ENCODE measurements at places on chromosomes 7 and 10.

DNA sequence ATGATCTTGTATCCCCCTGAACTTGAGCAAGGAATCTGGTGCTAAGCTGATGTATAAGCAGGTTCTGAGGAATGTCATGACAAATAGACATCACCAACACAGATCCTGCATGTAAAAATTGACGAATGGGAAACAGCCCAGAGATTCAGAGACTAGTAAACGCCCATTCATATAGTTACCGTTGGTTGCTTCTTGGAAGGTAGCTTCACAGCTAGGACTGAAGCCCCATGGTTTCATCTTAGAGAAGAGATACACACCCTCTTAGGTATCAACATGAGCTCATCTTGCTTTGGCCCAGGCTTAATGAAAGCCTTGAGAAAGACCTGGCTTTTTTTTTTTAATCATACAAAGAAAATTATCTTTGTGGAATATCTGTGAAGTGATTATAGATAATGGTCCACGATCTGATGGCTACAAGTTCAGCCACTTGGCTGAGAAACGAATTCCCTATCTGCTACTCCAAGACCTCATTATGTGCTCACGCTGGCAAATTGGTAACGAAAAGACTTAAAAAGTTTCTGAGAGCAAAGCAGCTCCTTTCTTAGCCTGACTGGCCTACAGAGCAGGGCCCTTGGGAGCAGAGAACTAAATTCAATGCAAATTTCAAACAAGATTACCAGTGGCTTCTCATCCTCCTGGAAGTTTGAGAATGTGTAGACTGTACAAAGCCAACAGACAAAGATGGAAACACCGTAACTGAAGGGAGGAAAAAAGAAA is 181.1 kb downstream of the NRP1 start:
- DNase-seq = no peak

- no peak for DNase-seq
Measured at GRCh38 chr7:148790850-148791249, 92.1 kb downstream of the CUL1 start.

- no peak for DNase-seq
Measured at GRCh38 chr7:141930211-141930610, 14.0 kb downstream of the OR9A4 start.

DNA sequence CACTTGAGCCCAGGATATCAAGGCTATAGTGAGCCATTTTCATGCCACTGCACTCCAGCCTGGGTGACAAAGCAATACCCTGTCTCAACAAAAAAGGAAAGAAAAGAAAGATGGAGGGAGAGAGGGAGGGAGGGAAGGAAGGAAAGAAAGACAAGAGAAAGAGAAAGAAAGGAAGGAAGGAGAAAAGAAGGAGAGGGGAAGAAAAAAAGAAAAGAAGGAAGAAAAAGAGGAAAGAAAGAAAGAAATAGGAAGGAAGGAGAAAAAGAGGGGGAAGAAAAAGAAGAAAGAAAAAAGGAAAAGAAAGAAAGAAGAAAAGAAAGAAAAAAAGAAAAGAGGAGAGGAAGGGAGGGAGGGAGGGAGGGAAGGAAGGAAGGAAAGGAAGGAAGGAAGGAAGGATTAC is 321.5 kb upstream of the CNTNAP2 start:
- no peak for DNase-seq

GRCh38 chr7:94212160-94212559 is 182.5 kb upstream of the COL1A2 start:
- no peak for DNase-seq

GRCh38 chr7:55028011-55028410 is 9.2 kb downstream of the EGFR start:
- DNase-seq = no peak

DNA sequence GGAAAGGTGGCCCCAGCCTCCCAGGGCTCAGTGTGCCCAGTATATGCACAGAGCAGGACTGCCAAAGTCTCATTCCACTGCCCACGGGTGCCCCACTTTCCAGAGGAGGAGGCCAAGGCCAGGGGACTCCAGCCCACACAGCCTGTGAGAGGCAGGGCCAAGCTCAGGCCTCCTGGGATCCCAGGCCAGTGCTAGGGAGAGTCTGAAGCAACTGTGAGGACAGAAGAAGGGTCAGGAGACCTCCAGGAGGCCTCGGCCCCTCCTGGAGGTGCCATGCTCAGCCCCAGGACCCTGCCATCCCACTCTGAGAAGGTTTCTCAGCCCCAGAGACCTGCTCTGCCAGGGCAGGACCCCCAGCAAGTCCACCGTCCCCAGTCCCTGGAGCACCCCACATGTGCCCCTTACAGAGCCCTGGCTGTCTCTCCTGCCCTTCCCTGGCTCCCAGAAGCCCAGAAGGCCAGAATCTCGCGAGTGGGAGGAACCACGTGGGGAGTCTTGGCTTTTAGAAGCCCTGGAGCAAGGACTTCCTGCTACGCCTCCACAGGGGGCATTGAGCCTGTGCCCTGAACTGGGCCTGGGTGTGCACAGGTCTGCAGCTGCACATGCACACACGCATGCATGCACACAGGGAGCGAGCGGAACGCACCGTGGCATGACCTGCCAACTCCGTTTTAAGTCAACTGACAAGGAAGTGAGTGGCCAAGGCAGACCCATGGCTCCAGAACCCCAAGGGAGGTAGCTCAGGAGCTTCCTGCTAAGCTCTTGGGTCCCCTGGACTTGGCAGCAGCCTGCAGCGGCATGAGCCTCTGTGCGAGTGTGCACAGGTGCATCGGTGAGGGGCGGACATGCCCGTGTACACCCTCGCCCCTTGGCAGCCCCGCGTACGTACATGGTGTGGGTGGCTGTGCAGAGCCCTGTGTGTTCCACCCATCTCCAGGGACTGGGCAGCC is 33.6 kb downstream of the ZCCHC24 start:
- no peak for DNase-seq

DNA sequence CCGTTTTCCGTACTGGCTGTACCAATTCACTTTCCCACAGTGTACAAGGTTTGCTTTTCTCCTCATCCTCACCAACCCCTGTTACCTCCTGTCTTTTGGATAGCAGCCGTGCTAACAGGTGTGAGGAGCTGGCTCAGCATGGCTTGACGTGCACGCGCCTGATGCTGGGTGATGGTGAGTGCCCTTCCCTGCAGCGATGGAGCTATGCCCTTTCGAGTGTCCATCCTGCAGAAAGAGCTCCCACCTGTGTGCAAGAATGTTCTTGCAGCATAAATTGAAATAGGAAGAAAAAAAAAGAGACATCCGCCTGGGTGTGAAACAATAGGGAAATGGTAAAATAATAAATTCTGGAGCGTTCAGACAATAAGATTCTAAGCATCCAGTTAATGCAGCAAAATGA is 9.5 kb upstream of the UBE3C start:
- DNase-seq = no peak

GRCh38 chr7:67343114-67343513 is 346.5 kb downstream of the TYW1 start:
- no peak for DNase-seq

Measured in iPS DF 6.9 (cell line).